Gastrocnemius medialis (tissue), 4 donors: ENCODE measurements at places on chromosomes 3 and 15.

DNA sequence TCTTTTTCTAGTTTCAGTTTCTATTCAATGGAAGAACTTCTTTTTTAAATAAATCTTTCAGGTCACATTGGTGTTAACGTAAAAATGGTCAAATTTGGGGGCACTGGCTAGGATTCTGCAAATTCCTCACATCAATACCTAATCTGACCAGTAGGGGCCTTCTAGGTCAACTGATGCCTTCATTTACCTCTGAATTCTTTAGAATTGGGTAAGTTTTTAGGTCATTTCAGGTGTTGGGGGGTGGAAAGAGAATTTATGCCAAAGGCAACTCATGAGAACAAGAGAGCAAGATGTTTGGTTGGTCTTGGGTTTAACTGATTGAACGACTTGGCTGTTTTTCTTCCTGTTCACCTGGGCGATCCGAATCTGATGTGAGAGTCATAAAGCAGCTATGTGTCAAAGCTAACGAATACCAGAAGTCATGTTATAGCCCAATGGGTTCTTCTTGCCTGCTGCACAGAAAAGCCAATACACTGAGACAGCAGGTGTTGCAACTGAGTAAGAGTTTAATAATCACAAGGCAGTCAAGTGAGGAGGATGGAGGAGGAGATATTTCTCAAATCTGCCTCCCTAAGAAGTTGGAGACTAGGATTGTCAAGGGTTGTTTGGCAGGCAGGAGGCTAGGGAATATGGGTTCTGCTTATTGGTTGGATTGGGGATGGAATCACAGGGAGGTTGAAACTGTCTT is 15.3 kb downstream of the LRRC49 start:
- DNase-seq, result no peak

DNA sequence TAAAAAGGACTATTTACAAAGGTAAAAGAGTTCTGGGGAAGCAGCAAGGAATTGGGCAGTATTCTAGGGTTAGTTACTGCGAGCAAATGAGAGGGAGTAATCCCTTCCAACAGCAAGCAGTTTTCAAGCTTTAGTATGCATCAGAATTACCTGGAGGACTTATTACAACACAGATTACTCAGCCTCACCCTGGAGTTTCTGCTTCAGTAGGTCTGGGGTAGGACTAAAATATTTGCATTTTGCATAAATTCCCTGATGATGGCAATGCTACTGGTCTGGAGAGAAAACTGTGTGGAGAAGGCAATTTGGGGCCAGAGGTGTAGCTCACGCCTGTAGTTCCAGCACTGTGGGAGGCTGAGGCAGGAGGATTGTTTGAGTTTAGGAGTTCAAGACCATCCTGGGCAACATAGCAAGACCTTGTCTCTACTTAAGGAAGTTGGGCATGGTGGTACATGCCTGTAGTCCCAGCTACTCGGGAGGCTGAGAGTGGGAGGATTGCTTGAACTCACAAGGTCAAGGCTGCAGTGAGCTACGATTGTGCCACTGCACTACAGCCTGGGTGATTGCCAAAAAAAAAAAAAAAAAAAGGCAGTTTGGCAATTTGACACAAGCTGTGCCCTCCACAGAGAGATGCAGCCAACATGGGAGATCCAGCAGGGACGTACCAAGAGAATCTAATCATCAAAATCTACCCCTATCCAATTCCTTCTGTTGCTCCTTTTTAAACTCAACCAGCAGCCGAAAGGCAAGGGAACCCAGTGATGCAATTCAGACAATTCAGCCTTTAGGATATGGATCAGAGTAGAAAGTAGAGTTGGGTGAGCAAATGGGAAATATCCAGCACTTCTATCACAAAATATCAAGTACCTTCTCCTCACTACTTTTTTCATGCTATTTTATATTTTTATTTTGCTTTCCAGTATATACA is 27.1 kb upstream of the AP4E1 start:
- DNase-seq, result no peak

GRCh38 chr3:160450846-160451245 is 1.3 kb upstream of the TRIM59 start:
- DNase-seq, result no peak

GRCh38 chr15:82535566-82536408 is 4.5 kb downstream of the RPS17 start:
- DNase-seq, result no peak

DNA sequence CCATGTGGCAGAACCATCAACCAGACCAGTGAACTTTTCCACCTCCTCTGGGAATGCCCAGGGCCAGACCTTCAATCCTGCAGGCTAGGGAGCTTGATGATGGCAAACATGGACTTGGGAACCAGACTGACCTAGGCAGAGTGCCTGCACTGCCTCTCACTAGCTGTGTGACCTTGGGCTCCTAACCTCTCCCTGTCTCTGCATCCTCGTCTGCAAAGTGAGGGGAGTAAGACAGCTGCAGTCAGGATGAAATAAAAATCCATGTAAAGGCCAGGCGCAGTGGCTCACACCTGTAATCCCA is 17.5 kb upstream of the LOXL1 start:
- no peak for DNase-seq

DNA sequence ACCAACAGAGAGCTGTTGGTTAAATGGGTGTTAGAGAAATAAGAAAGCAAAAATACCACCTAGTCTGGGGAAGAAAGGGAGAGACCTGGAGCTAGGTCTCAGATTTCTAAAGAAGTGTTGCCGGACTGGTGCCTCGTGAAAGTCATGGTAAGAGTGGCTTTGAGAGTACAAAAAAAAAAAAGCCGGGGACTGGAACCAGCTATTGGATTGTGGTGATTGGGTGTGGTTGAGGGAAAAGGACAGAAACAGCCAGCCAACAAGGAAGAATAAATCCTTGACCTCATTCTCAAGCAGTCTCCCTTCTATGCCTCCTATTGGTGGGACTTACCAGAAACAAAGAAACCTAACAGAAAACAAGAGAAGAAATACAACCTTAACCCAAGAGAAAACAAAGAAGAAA is 346.4 kb upstream of the KCNMB2 start:
- no peak for DNase-seq

DNA sequence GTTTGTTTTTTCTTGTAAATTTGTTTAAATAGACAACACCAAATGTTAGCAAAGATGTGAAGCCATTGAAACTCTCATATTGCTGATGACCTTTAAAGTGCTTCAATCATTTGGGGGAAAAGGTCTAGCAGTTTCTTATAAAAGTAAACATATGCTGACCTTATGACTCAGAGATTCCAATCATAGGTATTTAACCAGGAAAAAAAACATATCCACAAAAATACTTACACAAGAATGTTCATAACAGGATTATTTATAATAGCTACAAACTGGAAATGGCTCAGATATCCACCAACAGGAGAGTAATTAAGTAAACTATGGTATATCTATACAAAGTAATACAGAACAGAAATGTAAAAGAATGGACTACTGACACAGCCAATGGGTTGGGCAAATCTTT is 27.1 kb upstream of the RORA start:
- no peak for DNase-seq

DNA sequence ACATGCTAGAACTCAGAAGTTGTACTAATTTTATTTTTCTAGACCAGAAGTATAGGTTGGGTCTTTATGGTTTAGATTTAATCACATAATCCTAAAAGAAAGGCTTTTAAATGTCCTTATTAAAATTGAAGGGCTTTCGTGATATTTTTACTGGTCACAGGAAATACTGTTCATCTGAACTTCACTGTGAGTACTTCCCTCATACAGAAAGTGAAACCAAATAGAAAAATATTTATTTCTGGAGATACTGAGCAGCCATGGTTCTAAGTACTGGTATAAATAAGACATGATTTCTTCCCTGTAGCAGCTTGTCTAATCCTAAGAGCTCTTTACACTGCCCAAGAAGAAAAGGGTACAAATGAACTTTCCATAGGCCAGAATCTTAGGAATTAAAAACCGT is 2.0 kb downstream of the SNRK start:
- DNase-seq, result no peak

GRCh38 chr15:92817339-92817886 is 82.7 kb upstream of the CHD2 start:
- DNase-seq, result no peak

DNA sequence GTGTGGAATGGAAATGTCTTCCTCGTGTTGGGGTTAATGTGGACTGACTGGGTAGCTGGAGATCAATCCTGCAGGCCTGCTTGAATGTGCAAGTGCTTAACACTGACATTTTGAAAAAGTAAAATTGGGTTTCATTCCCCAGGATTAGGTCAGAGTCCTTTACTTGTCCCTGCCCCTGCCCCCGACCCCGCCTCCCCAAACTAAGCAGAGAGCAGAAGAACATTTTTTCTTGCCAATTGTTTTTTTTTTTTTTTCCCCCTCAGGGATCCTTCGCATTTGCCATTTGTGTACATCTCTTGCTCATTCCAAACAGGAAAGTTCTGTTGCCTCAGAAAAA is 147.0 kb upstream of the NR2F2 start:
- DNase-seq, result no peak

DNA sequence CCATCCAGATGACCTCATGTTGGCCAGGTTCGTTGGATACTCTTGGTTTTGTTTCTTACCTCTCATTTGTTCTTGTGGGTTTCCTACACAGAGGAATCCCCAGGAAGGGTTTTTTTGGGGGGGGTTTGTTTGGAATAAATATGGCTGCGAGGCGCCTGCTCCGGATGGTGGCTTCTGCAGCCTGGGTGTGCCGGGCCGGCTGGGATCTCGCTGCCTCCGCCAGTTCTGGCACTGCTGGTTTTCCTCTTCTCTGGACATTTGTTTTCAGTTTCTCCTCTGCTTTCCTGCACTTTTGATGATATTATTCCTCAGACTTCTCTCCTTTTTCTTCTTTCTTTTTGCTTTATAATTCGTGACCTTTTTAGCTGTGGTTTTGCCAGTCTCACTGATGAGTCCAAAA is 187.4 kb downstream of the OR4M2 start:
- no peak for DNase-seq

- DNase-seq, result no peak
These were observed 43.8 kb upstream of the ARHGEF3 start for GRCh38 chr3:56845505-56845904.

GRCh38 chr3:42195879-42196330 is 70.1 kb downstream of the CCK start:
- no peak for DNase-seq

DNA sequence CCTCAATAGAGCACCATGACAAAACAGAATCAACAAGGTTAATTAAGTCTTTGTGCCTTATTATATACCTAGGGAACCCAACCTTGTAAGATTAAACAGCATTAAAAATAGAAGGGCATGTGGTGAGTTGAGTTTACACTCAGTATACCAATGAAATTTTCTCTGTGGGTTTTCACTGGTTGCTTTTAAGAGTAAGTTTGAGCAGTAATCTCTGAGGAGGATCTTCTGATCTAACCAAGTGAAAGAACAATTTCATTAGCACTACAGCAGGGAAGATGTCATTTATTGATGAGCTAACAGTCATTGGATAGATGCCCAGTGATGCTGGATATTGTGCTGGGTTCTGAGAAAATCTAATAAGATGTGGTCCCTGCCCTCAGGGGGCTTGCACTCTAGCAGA is 26.9 kb upstream of the AKAP13 start:
- no peak for DNase-seq

- DNase-seq, result no peak
These were observed 74.1 kb downstream of the CACNA2D3 start for GRCh38 chr3:54196360-54196991.

DNA sequence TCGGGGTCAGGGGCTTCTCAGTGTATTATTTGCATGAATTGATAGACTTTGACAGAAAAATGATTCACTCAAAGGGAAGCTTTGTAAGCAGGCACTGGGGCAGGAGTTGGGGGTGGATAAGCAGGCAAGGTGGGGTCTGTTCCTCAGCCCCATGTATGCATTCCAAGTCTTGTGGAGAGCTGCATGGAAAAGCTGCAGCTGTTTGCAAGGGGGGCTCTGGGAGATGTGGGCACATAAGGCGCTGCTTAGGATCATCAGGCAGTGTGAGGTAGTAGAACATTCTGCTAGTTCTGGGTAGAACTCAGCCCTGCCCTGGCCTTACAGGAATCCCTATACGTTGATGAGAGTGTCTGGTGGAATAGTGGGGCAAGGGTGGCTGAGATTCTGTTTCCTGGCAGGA is 154.2 kb upstream of the LRIG1 start:
- DNase-seq, result no peak

- no peak for DNase-seq
These were observed 9.9 kb downstream of the MB21D2 start for GRCh38 chr3:192907784-192908183.

DNA sequence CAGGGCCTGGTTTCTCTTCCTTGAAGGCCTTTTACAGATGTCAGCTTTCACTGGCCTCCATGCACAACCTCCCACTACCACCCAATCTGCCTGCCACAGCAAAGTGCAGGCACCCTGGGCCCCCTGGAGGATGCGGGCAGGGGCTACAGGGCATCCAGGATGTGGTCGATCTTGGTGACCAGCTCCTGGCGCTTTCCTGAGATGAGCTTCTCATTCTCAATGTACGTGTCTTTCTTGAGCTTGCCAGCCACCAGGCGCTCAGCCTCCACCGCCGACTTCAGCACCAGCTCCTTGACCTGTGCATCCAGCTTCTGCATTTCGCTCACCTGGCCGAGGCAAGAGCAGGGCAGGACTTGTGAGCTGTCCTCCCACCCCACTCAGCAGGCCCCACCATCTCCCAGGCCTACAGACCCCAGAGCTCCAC is 30.3 kb downstream of the RPN1 start:
- no peak for DNase-seq

DNA sequence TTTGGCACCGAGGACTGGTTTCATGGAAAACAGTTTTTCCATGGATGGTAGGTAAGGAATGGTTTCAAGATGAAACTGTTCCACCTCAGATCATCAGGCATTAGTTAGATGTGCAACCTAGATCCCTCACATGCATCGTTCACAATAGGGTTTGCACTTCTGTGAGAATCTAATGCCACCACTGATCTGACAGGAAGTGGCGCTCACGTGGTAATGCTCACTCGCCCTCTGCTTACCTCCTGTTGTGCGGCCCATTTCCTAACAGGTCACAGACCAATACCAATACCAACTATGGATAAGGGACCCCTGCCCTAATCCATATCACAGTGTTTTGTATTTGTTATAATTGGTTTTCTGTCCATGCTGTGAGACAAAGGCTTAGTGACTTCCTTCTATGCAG is 58.9 kb downstream of the SLMAP start:
- DNase-seq, result no peak

DNA sequence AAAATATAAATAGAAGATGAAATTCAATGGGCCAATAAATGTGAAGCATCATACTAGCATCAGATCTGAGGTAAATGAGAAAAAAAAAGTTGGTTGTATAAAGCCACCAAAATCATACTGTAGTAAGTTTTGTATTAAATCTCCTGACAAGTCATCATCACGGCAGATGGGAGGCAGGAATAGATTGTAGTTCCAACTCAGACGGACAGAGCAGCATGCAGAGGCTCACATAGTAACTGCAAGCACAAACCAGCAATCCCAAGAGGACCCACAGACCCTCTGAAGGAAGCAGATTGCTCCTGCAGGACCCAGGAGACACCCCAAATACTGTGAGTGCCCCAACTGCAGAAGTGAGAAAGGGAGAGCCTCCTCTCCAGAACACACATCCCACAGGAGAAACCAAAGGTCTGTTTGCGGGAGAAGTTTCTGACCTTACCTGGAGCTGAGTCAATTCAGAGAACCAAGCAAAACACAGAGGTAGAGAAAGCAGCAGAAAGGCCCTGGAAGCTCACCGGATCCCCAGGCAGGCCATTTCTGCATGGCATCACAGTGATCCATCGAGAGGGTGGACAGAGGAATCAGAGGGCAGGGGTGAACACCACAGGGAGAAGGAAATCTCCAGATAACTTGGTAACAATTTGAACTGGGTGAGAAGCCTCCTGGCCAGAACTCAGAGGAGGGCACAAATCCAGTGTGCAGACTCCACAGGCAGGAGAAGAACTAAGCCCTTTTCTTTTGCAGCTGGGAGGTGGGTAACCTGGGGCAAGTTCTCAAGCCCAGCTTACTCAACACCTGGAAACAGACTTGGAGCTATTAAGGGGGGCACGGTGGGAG is 141.6 kb upstream of the ARHGEF26 start:
- DNase-seq, result no peak

- no peak for DNase-seq
These were observed 503.5 kb downstream of the FGF12 start for GRCh38 chr3:192223815-192224214.
